NCI-H1092 treated with DMSO at 0.1 percent for 48 hours (cell line): ENCODE measurements at places on chromosomes 12 and 14.

- no peak for DNase-seq
Observed at GRCh38 chr12:2049604-2050540, 2.9 kb upstream of the CACNA1C start.

- DNase-seq, result no peak
Observed at GRCh38 chr14:58560208-58560607, 77.6 kb upstream of the DACT1 start.

DNA sequence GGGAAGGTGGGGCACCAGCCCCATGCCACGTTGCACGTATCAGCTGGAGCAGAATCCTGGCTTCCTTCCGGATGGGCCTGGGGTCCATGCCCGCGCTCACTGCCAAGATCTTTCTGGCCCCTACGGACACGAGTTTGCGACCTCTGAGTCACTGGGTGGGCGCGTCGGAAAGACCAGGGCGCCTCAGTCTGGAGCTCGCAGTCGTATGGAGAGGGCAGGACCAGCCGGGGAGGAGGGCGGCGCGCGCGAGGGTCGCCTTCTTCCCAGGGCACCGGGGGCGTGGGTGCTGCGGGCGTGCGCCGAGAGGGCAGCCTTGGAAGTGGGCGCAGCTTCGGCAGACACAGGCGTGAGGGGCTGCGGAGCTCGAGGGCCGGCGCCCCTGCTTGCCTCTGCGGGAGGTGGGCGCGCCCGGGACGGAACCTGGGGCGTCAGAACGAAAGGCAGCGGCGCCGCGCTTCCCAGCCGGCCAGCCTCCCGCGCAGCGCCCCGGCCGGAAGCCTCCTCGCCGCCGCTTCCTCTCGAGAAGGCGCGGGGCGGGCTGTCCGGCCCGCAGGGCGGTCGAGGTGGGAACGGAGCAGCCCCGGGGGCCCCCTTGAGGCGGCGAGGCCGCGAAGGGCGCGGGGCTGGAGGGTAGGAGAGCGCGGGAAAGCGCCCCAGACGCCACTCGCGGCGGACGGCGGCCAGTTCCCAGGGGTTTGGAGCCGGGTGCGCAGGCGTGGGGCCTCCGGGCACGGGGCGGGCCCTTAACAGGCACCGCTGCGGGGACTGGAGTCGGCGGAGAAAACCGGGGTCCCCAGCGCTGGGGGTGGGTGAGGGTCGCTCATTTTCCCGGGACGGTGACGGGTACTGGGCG, at the start of gene ARL6IP4:
ARL6IP4 (plus strand) TSS at position 499 of the 853 bp plus-strand sequence. CDS start 459 bp downstream, outside the sequence.
- peak; percentile 51 for DNase-seq

- peak; percentile 12 for DNase-seq
Observed at GRCh38 chr14:100348784-100349685, 25.9 kb downstream of the SLC25A47 start.

DNA sequence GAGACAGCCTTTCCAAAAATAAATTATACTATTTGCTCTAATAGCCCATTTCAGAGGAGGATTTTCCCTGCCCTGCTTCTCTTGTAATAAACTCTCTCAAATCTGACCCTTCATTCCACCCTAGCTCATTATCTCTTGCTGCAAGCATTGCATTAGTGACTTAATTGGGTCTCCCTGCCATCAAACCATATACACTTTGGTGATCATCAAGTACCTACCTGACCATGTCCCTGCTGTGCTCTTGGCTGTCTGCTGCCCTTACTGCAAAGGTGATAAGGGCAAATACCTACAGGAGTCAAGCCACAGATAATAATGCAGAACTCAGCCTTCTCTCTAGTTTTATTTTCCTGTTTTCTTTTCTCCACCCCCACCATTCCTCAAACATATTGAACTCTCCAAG, 88.4 kb downstream of the LIN7A start:
- DNase-seq, result peak; percentile 15

DNA sequence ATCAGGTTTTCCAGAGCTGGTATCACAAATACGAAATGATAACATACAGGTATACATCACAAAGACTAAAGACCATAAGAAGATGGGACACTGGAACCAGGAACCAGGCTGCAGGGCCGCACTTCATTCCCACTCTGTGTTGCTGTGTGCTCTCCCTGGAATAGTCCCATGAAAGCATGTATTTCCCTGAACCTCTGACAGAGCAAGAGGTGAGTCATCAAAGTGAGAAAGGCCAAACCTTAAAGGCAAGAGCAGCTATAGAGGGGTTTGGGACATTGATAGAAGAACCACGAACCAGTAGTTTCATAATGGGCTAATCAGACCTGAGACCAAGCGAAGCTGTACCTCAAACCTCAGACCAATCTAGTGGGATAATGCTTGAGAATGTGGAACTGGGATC, 283.0 kb upstream of the PRKD1 start:
- no peak for DNase-seq

DNA sequence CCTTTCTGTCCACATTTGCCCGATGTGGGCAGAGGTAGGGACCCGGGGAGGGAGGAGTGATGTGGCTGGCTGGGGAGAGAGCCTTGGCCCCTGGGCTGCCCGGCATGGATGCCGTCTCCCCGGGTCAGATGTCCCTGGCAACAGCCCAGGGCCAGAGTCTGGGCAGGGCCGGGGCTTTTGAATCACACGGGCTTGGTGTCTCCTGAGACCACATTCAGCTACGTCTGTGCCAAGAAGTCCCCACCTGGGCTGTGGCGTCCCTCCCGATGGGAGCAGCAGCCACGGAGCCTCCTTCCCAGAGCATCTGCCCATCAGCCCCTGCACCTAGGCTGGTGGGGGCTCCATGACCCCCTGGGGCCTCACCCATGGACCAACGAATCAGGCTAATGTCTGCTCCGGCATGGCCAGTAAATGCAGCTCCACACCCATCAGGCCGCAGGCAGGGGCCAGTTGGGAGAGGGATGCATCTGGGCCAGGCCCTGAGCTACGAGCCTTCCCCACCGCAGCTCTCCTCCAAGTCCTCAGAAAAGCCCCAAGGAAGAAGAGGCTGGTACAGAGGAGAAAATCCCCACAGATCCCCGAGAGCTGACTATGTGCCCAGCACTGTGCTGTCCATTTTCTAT, 109.4 kb downstream of the RFLNA start:
- peak; percentile 24 for DNase-seq

DNA sequence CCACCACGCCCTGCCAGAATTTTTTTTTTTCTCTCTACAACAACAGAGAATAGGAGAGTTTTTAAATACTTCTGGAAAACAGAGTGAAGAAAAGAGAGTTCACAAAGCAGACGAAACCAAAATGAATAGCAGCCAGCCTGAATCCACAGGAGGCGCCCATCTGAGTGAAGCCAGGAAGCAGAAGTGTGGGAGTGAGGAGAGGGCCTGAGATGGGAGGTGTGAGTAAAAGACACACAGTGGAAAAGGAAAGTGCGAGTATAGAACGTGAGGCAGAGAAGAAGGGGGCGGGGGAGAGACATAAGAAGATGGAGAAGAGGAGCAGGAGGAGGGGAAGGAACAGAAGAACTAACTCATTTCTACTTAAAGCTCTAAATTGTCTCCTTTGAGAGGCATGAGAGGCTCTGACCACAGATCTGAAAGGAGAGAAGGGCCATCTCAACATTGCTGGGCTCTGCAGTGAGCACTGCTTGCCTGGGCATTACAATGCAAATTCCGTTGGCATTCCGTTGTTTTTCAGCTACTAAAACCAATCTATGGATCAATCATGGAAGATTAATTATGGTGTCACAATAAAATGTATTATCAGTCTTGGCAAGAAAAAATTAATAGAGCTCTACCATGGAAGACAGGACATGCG, 140.1 kb upstream of the CPSF6 start:
- no peak for DNase-seq

DNA sequence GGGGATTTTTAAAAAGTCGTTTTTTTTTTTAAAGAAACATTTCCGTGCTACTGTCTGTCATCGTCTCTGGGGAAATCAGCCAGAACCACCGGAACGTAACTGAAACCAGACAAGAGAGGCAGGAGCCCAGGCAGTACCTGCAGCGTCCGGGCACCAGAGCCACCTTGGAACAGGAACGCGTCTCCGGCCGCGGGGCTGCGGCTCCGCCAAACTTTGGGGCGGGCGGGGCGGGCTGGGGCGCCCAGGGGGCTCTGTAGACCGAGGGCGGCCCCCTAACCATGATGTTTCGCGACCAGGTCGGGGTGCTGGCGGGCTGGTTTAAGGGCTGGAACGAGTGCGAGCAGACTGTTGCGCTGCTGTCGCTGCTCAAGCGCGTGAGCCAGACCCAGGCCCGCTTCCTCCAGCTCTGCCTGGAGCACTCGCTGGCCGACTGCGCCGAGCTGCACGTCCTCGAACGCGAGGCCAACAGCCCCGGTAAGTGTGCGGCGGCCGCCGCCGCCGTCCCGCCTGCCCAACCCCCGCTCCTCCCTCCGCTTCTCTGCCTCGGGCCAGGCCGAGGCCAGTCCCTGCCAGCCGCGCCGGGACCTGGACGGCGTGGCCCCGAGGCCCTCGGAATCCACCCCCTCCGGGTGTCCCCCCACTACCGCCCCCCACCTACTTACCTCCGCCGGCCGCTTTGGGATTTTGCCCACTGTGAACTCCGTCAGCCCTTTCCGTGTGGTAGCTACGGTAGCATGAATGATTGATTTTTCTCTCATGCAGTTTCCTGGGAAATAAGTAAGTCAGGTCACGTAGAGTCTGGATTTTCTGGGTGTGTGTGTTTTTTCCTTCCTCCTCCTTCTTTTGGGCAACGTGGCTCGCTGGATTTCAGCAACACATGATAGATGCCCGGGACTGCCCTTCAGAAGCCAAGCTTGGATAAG, 972 bp downstream of the SAMD4A start:
- peak; percentile 37 for DNase-seq

- peak; percentile 88 for DNase-seq
Observed at GRCh38 chr12:104154806-104155205, 16.8 kb upstream of the NFYB start.

GRCh38 chr12:49489720-49490119, 49.1 kb upstream of the KCNH3 start:
- DNase-seq, result no peak

GRCh38 chr14:60197629-60198303, 32.6 kb upstream of the DHRS7 start:
- DNase-seq, result no peak

- DNase-seq, result no peak
Observed at GRCh38 chr12:14057895-14058294, 76.5 kb upstream of the GRIN2B start.

DNA sequence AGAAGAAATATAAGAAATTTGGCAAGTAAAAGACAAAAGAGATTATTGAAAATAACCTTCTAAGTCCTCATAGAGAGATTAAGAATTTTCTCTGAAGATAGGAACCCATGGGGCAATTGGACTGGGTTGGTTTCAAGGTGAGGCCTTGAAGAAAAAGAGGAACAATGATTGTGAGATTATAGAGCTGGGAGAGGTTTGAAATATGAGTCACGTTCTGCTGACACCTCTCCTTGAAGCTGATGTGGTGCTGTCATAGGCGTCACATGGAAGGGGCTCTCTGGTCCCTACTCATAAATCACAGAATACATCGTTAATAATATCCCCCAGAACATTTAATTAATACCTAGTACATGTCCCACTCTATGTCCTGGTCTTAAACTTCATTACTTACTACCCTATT, 227.6 kb upstream of the PDE3A start:
- no peak for DNase-seq

DNA sequence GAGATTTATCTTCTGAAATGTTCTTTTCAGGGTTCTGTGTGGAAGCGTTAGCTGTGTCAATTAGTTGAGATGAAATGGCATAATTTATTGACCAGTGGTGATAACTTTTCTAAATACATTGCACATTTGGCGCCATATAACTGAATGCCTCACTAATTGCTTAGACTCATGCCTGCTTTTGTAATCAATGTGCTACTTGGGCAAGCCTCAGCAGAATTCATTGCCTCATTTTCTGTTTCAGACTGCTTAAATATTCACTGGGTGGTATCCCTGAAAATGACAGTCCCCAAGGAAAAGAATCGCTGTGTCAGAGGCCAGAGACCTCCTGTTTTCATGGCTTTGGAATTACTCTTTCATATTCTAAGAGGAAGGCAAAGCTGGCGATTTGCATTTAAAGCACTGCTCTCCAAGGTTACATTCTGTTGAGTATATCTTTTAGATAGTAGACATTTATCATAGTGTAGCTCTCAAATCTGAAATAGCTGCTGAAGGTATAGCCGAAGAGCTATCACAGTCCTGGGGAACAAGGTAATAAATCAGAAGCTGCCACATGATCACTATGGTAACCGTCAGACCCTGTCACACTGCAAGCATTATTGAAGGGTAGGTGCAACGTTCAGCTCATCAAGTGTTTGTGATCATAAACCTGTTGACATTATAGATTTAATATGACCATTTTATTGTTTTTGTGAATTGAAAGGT, 297.3 kb upstream of the E2F7 start:
- no peak for DNase-seq

DNA sequence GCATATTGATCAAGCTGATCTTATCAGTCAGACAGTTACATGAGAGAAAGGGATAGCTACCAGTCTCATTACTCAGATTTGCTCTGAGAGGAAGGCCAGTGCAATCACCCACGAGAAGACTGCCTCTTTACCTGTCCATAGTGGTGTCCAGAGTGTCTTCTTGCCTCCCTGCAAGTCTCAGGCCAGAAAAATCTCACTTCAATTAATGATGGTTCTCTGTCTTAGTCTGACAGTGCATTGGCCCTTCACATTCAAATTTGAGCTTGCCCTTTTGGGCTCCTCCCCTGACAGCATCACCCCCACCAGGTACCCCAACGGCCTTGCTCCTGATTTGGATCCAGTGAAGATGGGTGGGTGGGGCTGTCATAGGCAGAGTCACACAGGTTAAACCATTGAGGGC, at the start of gene AICDA:
AICDA (minus strand) TSS at position 231 of the 400 bp plus-strand sequence; CDS start at position 139, 92 bp downstream.
- DNase-seq, result no peak

- no peak for DNase-seq
Observed at GRCh38 chr14:55530464-55530863, 49.5 kb upstream of the KTN1 start.
